ENCODE measurements at places on chromosomes 2 and 18. TPM values are rescaled to one million over a fixed set of nuclear protein-coding genes. Genes with fewer than 3 reads are reported as not detected.

Gene IL36A
- not detected for total RNA-seq

- no peaks in the 10 kb centered on the region for H3K27me3 ChIP-seq
- peaks cover 3% of the 10 kb centered on the region for H3K4me1 ChIP-seq
- H3K36me3 ChIP-seq, result no peaks in the 10 kb centered on the region
- DNase-seq, result no peak
Observed at GRCh38 chr2:32377928-32378327, 21.1 kb downstream of the BIRC6 start.

- no peak for DNase-seq
- no peak overlapping the region for H3K4me3 ChIP-seq
- H3K27me3 ChIP-seq, result no peaks in the 10 kb centered on the region
- no peaks in the 10 kb centered on the region for H3K36me3 ChIP-seq
Observed at GRCh38 chr18:78799382-78800089, 180.1 kb upstream of the SALL3 start.

DNA sequence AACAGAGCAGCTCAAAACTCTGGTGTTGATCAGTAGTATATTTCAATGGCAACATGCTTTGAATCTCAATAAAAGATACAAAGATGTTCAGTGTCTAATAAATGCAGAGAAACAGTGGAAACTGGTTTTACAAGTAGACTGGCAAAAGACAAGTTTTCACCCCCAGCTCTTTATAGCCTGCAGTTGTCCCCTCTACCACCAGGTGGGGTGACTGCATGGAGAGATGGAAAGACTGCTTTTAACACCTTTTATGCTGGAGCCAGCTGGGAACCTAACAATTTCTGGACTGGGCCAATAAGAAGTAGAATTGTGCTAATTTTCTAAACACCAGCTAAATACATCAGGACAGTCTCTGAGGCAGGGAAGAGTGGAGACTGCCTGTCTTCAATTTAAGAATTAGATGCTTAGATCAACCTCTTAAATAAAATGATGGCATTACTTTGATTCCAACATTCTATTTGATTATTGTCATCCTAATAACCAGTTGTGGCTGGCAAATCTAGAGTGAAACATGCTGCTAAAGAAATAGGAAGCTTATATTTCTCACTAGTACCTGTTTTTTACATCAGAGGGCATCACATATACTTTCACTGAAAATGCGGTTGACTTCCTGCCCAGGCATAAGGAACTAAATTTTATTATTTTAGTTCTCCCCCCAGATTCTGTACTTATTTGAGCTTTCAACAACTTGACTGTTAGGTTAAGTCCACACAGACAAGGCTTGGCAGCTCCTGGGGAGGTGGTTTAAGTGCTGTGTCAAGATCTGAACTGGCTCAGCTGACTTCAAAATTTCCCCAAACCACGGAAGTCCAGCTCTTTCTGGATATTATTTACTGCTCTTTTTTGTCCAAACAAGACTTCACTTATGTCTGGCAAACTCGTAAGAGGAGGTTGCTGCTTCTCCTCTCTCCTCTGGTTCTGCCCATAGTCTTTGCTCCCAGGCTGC is 140.5 kb downstream of the TPGS2 start:
- no peak overlapping the region for H3K27ac ChIP-seq
- no peak overlapping the region for H3K4me3 ChIP-seq
- H3K4me1 ChIP-seq, result peaks cover 2% of the 10 kb centered on the region
- H3K36me3 ChIP-seq, result no peaks in the 10 kb centered on the region
- H3K27me3 ChIP-seq, result no peaks in the 10 kb centered on the region

Gene SLC9A2
- 0.21 TPM for total RNA-seq

Gene PLB1
- 12.4 TPM for total RNA-seq

DNA sequence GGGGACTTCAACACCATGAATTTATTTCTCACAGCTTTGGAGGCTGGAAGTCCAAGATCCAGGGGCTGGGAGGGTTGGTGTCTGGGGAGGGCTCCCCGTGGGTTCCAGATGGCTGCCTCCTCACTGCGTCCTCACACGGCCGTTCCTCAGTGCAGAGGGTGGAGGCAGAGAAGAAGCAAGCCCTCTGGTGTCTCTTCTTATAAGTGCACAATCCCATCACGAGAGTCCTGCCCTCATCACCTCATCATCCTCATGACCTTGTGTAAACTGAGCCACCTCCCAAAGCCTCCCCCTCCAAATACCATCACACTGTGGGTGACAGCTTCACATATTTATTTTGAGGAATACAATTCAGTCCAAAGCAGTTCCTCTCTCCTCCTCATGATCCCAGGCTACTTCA is 26.3 kb downstream of the TMEM163 start:
- H3K4me3 ChIP-seq, result no peak overlapping the region
- no peaks in the 10 kb centered on the region for H3K4me1 ChIP-seq
- H3K27ac ChIP-seq, result no peak overlapping the region
- no peaks in the 10 kb centered on the region for H3K36me3 ChIP-seq
- DNase-seq, result no peak

GRCh38 chr18:69397096-69397495 is 3.6 kb upstream of the DOK6 start:
- H3K27ac ChIP-seq, result no peak overlapping the region
- H3K4me1 ChIP-seq, result no peaks in the 10 kb centered on the region
- no peaks in the 10 kb centered on the region for H3K36me3 ChIP-seq
- no peak overlapping the region for H3K4me3 ChIP-seq
- no peaks in the 10 kb centered on the region for H3K27me3 ChIP-seq

Gene ACOXL
- 0.41 TPM for total RNA-seq

- no peaks in the 10 kb centered on the region for H3K36me3 ChIP-seq
- no peaks in the 10 kb centered on the region for H3K27me3 ChIP-seq
- H3K27ac ChIP-seq, result no peak overlapping the region
- no peak overlapping the region for H3K4me3 ChIP-seq
- no peaks in the 10 kb centered on the region for H3K4me1 ChIP-seq
Observed at GRCh38 chr2:239610457-239611221, 209.8 kb upstream of the HDAC4 start.

DNA sequence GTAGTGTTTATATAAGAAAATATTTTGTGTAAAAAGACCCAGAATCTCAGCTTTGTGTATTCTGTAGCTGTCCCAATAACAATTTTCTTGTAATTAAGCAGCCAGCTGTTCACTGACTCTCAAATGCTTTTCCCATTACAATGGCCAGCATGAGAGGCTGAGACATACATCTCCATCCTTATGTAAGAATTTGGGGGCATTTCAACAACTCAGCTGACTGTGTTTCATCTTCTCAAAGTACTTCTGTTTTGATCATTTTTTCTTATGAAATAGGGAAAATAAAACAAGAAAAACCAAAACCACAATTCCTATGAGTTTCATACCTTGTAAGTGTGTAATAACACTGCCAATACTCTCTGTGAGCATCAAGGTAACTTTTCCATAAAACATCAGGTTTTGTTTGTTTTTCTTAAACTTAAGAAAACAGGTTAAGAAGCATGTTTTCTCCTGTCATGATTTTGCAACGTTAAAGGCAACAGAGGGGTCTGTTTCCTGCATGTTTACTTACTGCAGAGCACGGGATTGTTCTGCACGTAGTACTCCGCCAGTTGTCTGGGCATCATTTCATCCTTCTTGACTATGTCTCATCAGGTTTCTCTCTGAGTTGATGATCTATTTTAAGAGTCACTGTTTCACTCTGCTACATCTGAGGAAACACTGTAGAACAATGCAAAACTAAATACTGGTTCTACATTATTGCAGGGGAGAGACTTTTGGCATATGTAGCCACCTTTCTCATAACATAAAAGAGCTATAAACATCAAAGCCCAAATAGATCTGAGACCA is 62.9 kb upstream of the CYRIA start:
- H3K36me3 ChIP-seq, result no peaks in the 10 kb centered on the region
- DNase-seq, result no peak
- no peak overlapping the region for H3K27ac ChIP-seq

DNA sequence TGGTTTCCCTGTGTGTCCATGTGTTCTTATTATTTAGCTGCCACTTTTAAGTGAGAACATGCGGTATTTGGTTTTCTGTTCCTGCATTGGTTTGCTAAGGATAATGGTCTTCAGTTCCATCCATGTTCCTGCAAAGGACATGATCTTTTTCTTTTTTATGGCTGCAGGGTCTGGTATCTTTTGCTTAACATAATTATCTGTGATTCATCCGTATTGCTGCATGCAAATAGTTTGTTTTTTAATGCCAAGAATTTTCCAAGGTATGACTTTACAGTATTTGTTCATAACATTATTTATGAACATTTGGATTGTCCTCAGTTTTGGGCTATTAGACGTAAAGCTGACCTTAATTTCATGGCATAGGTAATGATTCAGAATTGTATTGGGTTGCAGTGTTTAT is 17.8 kb downstream of the GIGYF2 start:
- no peaks in the 10 kb centered on the region for H3K36me3 ChIP-seq
- no peaks in the 10 kb centered on the region for H3K4me1 ChIP-seq
- H3K27me3 ChIP-seq, result no peaks in the 10 kb centered on the region

Gene SLC14A1
- total RNA-seq, result 26.0 TPM

Gene ACAA2
- 21.8 TPM for total RNA-seq

Gene IRS1
- total RNA-seq, result 54.2 TPM

Gene TMEM169
- 0.97 TPM for total RNA-seq

DNA sequence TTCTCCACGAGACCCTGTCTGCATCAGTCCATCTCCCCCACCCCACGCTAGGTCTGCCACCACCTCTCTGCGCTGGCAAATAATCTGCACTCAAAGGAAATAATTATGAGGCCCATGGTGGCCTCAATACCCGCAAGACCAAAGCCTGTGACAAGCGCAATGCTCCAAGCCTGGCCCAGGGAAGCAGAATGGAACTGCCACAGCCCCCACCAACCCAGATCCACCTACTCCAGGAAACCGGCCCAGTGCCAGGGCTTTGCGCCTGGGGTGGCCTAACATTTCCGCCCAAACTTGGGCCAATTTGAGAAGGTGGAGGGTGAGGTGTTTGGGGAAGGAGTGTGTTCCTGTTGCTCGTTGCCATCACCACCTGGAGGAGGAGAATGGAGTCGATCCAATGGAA is 26.0 kb upstream of the ATOH8 start:
- H3K4me3 ChIP-seq, result no peak overlapping the region
- H3K27ac ChIP-seq, result peak overlapping the region; percentile 56
- no peaks in the 10 kb centered on the region for H3K36me3 ChIP-seq
- no peak for DNase-seq

- H3K36me3 ChIP-seq, result no peaks in the 10 kb centered on the region
- H3K4me1 ChIP-seq, result peaks cover 20% of the 10 kb centered on the region
- no peak for DNase-seq
Observed at GRCh38 chr2:39511605-39512433, 74.7 kb upstream of the MAP4K3 start.

GRCh38 chr18:39521164-39521563 is 1955.6 kb upstream of the CELF4 start:
- H3K27me3 ChIP-seq, result no peaks in the 10 kb centered on the region
- no peak overlapping the region for H3K4me3 ChIP-seq
- H3K27ac ChIP-seq, result no peak overlapping the region
- no peaks in the 10 kb centered on the region for H3K4me1 ChIP-seq
- H3K36me3 ChIP-seq, result no peaks in the 10 kb centered on the region
- DNase-seq, result no peak

Gene CD8B
- total RNA-seq, result not detected

GRCh38 chr2:168323529-168324021 is 76.2 kb upstream of the STK39 start:
- DNase-seq, result no peak
- H3K36me3 ChIP-seq, result no peaks in the 10 kb centered on the region

Gene SOX11
- 9.3 TPM for total RNA-seq

DNA sequence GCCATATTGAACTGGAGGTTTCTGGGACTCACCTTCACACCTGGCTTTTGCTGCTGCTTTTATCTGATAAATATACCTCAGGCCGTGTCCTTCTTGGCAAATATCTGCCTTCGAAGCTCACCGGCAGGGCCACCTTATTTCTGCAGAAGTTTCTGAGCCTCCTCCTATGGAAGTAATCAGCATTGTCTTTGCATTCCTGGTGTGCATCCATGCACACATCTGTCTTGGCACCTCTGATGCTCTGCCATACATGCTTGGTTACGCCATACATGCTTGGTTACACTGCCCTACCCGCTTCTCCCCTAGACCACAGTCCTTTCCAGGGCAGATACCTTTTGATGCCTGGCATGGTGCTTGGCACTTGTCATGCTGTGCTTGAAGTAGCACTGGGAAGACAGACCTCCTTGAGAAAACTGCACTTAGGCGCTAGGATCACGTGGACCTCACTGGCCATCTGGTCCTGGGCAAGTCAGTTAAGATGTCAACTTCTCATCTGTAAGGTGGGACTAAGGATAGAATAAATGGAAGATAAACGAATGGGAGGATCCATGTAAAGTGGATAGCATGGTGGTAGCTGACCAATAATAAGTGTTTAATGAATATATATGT is 66.8 kb downstream of the ZNF236 start:
- H3K4me1 ChIP-seq, result no peaks in the 10 kb centered on the region
- no peaks in the 10 kb centered on the region for H3K36me3 ChIP-seq
- H3K27ac ChIP-seq, result no peak overlapping the region
- H3K27me3 ChIP-seq, result no peaks in the 10 kb centered on the region

GRCh38 chr2:69781321-69782248 is 39.7 kb downstream of the ANXA4 start:
- peak; percentile 38 for DNase-seq
- H3K4me3 ChIP-seq, result no peak overlapping the region
- H3K4me1 ChIP-seq, result no peaks in the 10 kb centered on the region
- no peak overlapping the region for H3K27ac ChIP-seq
- H3K36me3 ChIP-seq, result no peaks in the 10 kb centered on the region
- no peaks in the 10 kb centered on the region for H3K27me3 ChIP-seq

- DNase-seq, result no peak
- H3K27ac ChIP-seq, result no peak overlapping the region
- no peaks in the 10 kb centered on the region for H3K4me1 ChIP-seq
- H3K36me3 ChIP-seq, result no peaks in the 10 kb centered on the region
- no peaks in the 10 kb centered on the region for H3K27me3 ChIP-seq
Observed at GRCh38 chr18:6871566-6871965, 142.1 kb downstream of the ARHGAP28 start.

- H3K4me3 ChIP-seq, result no peak overlapping the region
- no peak for DNase-seq
- H3K27ac ChIP-seq, result no peak overlapping the region
Observed at GRCh38 chr2:158984604-158985135, 16.2 kb downstream of the TANC1 start.

DNA sequence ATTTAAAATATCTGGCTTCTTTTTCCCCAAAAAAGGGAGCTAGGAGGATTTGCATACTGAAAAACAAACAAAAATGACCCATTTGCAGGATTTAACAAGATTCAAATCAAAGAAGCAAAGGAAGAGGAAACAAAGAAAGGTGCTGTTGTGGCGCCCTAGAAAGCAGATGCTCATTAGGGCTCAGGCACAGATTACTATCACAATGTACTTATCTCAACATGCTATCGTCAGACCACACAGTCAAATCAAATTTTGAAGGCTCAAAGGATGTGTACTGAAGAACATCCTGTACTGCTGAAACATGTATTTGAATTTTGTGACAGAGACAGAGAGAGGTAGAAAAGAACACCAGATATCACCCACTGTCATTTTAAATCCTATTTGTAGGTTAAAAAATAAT is 10.9 kb downstream of the RBMS1 start:
- no peak overlapping the region for H3K4me3 ChIP-seq
- no peaks in the 10 kb centered on the region for H3K36me3 ChIP-seq
- H3K27me3 ChIP-seq, result no peaks in the 10 kb centered on the region
- no peaks in the 10 kb centered on the region for H3K4me1 ChIP-seq
